ENCODE measurements at places on chromosomes 4 and X. TPM values are rescaled to one million over a fixed set of nuclear protein-coding genes. Genes with fewer than 3 reads are reported as not detected.

GLUD2 gene
- 0.74 TPM for total RNA-seq

EPHA5 gene
- 0.07 TPM for total RNA-seq

GRCh38 chr4:116244771-116245170 is 840.6 kb downstream of the TRAM1L1 start:
- H3K36me3 ChIP-seq, result no peaks in the 10 kb centered on the region
- H3K27me3 ChIP-seq, result no peaks in the 10 kb centered on the region
- no peak overlapping the region for H3K4me3 ChIP-seq
- H3K4me1 ChIP-seq, result no peaks in the 10 kb centered on the region
- no peak overlapping the region for H3K27ac ChIP-seq
- no peak for DNase-seq

DNA sequence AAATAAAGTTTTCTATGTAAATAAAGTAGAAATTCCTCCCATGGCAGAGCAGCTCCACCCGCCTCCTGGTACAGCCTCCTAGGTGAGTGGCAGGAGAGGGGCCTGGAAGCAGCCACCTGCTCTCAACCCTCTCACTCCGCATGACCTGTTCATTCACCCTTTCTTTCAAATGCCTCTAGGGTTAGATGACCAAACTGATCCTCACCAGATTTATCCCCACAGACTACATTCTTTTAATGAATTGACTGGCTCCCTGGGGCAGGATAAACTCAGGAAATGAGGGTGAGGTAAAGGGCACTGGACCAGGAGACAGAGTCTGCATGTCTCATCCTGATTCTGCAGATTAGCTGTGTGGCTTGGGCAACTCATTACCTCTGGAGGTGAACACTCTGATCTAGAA is 32.6 kb upstream of the NKX6-1 start:
- H3K27ac ChIP-seq, result no peak overlapping the region
- no peaks in the 10 kb centered on the region for H3K36me3 ChIP-seq
- no peak overlapping the region for H3K4me3 ChIP-seq
- no peaks in the 10 kb centered on the region for H3K4me1 ChIP-seq
- no peaks in the 10 kb centered on the region for H3K27me3 ChIP-seq

- H3K4me1 ChIP-seq, result no peaks in the 10 kb centered on the region
- H3K27me3 ChIP-seq, result no peaks in the 10 kb centered on the region
- no peak overlapping the region for H3K27ac ChIP-seq
- H3K36me3 ChIP-seq, result no peaks in the 10 kb centered on the region
Measured at GRCh38 chr4:170391066-170391740, 301.4 kb upstream of the AADAT start.

DNA sequence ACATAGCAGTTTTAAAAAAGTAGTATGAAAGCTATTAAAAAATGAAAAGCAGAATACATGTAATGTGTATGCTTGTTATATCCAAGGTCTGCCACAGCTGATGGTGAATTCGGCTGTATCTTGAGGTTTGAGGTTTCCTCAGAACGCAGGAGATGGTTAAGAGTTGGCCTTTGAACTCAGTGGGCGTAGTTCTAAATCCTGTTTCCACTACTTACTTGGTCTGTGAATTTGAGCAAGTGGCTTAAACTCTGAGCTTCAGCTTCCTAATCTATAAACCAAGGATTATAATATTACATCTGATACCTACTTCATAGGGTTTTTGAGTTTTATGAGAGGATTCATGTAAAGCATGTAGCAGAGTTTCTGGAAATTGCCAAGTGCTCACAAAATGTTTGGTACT is 125.2 kb downstream of the STIM2 start:
- no peak overlapping the region for H3K27ac ChIP-seq
- H3K4me1 ChIP-seq, result no peaks in the 10 kb centered on the region
- no peaks in the 10 kb centered on the region for H3K27me3 ChIP-seq
- DNase-seq, result no peak

DNA sequence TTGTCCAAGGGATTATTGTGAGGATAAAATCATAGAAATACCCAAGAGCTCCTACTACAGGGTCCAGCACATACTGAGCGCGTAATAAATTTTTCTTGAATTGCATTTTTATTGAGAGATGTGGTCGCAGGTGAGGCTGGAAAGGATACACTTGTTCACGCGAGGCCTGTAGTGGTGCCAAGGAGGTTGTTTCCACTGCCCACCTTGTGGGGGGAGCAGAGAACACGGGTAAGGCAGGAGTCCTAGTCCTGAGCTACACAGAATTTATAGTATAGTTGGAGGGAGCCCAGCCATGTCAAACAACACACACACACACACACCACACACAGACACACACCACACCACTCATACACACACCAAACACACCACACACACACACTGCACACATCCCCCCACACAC is 31.8 kb upstream of the CYP4V2 start:
- H3K27me3 ChIP-seq, result no peaks in the 10 kb centered on the region
- no peaks in the 10 kb centered on the region for H3K36me3 ChIP-seq
- no peak for DNase-seq
- no peak overlapping the region for H3K4me3 ChIP-seq
- H3K27ac ChIP-seq, result no peak overlapping the region

DNA sequence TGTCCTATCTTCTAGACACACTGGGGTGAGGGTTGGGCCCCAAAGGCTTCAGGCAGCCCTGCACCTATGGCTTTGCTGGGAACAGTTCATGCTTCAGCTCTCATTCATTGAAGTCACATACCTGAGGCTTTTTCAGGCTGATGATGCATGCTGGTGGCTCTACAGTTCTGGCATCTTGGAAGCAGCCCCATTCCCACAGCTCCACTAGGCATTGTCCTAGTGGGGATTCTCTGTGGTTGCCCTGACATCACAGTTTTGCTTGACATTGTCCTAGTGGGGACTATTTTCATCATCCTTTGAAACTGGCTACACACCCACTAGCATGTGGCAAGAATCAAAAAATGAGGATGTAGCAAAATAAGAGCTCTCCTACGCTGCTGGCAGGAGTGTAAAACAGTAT is 37.7 kb upstream of the C4orf17 start:
- no peaks in the 10 kb centered on the region for H3K27me3 ChIP-seq
- H3K27ac ChIP-seq, result no peak overlapping the region
- no peak overlapping the region for H3K4me3 ChIP-seq
- DNase-seq, result no peak
- no peaks in the 10 kb centered on the region for H3K4me1 ChIP-seq
- H3K36me3 ChIP-seq, result no peaks in the 10 kb centered on the region

Measured in colonic mucosa (tissue), 4 donors.